ENCODE measurements at places on chromosomes 4 and X. TPM values are rescaled to one million over a fixed set of nuclear protein-coding genes. Genes with fewer than 3 reads are reported as not detected.

DNA sequence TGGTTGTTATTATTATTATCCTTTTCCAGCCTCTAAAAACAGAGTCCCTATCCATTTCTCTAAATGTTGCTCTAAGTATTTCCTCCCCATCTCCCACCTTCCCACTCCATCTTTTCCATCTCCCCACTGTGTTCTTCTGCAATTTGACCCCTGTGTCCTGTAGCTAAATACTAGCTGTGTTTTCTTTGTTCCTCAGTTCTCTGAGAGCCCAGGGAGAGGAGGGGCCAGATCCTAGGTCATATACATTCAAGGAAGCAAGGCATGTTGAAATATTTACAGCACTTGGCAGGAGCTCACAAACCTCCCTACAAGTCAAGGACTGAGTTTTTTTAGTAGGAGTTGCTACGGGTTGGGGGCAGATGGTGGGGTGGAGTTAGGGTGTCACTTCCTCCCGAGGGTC, 10.5 kb downstream of the SLC16A2 start:
- no peak for DNase-seq

DNA sequence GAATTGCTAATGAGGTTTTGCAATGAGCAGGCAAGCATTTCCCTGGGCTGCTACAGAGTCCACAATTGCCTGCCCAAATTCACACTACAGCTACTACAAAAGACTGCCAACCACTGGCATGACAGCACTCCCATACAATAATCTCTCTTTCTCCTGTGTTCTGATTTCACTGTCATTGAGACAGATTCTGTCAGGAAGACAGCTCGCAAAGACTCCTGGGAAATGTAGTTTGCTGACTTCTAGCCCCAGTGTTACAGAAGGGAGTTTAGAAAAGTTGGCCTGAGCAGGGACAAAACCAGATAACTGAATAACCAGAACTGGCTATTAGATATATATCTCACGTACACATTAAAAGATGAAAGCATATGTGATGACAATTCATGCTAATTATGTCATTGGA, 1231.3 kb upstream of the PRKX start:
- DNase-seq, result no peak

The OCIAD2 gene
- polyA plus RNA-seq, result 26.6 TPM

- DNase-seq, result no peak
These were observed 1389.5 kb downstream of the FAM133A start for GRCh38 chrX:95063554-95063953.

The SLC49A3 gene
- 25.2 TPM for polyA plus RNA-seq

GRCh38 chr4:173626277-173626676, 96.2 kb upstream of the HAND2 start:
- DNase-seq, result no peak

DNA sequence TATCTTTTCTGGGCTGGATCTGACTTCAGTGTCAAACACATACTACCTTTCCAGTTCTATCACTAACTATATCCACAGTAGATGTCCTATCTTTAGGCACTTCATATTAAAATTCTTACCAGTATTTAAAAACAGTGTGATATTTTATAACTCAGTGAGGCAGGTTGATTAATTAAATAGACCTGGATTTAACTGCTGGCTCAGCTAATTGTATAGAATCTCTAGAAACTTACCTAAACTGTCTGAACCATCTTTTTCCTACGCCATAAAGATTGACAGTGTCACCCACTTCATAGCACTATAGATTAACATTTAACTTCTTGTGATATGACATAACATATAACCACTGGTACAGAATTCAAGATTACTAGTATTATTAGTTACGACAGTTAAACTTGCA, 935.3 kb downstream of the FAT4 start:
- DNase-seq, result no peak

GRCh38 chr4:48899950-48900349, 6.6 kb downstream of the OCIAD2 start:
- DNase-seq, result no peak

The UGT2B17 gene
- polyA plus RNA-seq, result not detected

- DNase-seq, result no peak
These were observed 67.5 kb downstream of the PPEF2 start for GRCh38 chr4:75834772-75835154.

- DNase-seq, result no peak
These were observed 42.5 kb downstream of the TMEM164 start for GRCh38 chrX:110045421-110045820.
